T follicular helper cell (primary cell): ENCODE measurements at places on chromosomes 4 and X.

DNA sequence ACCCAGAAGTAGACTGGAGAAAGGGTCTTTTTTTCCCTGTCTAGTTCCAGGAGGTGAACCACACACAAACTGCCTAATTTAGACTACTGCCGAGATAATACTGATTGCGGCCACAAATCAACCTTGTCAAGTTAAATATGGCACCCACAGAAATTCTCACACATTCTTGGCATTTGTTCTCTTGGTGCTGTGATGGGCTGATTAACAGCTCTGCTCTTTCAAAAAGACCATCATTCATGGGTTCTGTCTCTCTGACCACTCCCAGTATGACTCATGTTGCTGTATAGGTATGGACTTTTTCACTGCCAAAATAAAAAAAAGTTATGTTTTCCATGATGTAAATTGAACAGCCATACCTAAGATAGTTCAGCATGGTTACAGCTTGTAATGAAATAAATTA, 1003.5 kb upstream of the LCORL start:
- no peak for DNase-seq

GRCh38 chr4:87974856-87975462, 555 bp upstream of the SPP1 start:
- DNase-seq, result no peak

GRCh38 chrX:40154250-40154852, 56.6 kb upstream of the BCOR start:
- no peak for DNase-seq

GRCh38 chr4:161881370-161881769, 282.4 kb downstream of the FSTL5 start:
- no peak for DNase-seq

DNA sequence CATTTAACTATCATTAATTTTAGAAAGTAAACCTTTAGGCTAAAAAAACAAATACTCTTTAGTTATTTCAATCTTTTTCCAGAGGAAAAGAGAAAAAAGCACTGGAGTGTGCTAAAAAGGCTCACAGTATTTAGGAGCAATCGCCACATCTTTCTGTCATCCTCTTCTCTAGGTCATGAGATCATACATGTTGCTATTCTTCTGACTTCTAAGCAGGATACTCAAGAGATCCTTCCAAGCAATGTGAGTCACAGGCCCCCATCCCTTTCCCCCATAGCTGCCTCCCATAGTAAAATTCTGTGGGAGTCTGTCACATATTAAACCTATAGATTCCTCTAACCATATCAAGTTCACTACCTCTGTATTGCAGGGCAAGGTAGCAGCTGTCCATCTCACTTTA, 7.7 kb downstream of the EDNRA start:
- no peak for DNase-seq

DNA sequence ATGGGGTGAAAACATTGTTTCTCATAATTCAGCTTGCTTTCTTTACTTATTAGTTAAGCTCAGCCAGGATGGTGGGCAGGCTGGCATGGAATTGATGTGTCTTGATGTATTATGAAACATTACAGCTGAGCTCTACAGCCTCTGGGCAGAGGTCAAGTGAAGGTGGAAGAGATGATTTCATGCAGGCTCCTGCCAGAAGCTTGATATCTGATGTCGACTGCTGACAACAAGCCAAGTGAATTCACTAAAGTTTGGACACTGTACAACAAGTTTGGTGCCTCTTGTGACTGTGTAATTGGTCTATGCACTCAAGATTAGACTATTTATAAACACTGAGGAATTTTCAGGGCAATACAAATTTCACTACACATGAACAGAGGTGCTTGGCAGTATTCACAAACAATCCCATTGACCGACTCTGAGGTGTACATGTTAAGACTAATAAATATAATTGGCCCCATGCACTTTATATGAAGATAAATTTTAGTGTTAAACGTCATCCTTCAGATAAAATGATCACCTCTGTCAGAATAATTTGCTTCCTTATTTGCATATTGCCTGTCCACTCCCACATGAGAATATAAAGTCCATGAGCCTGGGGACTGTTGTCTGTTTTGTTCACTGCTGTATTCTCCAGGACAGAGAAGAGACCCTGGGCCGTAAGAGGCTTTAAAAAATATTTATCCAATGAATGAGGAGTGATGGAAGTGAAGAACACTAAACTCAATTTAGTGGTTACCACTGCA, 612.2 kb downstream of the IQCM start:
- DNase-seq, result no peak

- no peak for DNase-seq
These were observed 43.9 kb downstream of the FAM53A start for GRCh38 chr4:1640190-1640589.

DNA sequence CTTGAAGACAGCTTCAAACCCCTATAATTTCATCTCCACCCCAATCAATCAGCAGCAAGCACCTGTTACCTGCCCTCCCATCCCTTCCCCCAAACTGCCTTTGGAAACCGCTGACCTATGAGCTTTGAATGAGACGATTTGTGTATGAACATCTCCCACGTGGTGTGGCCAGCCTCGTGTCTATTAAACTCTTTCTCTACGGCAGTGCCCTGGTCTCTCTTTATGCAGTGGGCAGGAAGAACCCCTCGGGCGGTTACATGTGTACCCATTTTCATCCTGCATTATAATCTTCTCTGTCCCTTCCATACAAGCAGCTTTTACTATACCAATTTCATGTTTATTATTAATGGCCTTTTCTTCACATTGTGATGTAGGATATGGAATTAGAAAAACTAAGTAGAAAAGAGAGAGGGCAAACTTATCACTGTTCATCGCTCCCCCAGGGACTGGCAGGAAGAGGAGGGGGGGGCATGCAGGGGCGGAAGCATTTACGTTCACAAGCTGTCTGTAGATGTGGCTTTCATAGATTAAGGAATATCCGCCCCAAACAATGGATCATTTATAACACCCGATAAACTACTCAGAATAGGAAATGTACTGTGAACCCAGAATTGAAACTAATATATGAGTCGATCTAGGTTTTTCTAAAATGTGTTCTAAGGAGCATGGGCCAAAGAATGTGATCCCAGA, 95.5 kb upstream of the ZNF518B start:
- no peak for DNase-seq

DNA sequence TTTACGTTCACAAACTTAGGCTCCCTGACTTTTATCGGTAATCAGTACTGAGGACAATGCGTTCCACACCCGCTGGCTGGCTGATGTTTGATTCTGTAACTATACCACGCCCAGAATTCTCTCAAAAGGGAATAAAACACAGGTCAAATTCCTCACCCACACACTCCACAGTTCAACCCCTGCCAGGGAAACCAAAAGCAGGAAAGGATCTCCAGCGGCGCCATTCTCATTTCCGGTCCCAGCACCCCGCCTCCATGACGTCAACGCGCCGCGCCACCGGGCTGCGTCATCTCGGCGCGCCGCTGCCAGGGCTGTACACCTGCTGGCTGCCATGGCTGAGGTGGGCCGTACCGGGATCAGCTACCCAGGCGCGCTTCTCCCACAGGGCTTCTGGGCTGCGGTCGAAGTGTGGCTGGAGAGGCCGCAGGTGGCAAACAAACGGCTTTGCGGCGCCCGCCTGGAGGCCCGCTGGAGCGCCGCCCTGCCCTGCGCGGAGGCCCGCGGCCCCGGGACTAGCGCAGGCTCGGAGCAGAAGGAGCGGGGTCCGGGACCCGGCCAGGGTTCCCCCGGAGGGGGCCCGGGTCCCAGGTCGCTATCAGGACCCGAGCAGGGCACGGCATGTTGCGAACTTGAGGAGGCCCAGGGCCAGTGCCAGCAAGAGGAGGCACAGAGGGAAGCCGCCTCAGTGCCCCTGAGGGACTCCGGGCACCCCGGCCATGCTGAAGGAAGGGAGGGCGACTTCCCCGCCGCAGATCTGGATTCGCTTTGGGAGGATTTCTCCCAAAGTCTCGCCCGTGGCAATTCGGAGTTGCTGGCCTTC, at the start of the genes ACOX3 and TRMT44:
Gene ACOX3 (minus strand): TSS at position 232 of the 820 bp plus-strand sequence. CDS start 24,202 bp downstream, outside the sequence.
Gene TRMT44 (plus strand): TSS at position 286 of the 820 bp plus-strand sequence. CDS start 46 bp downstream, at position 332.
- DNase-seq, result peak; percentile 93

DNA sequence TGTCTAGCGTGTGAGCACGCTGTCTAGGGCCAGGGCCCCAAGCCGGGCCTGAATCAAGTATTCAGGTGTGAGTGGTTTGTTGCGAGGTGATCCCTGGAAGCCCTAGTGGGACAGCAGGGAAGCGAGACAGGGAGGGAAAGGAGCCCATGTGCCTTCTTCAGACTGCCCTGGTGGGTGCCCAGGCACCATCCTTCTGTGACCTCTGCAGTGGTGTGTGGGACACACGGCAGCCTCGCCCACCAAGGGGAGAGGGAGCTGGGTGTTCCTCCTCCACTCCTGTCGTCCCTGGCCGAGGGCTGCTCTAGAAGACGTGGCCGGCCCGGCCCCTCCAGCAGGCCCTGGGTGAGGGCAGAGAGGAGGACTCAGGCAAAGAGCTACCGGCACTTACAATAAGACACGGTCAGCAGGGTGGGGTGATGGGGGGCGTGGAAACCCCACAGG, 47.4 kb downstream of the HTRA3 start:
- DNase-seq, result no peak
